Aorta (tissue), 5 donors: ENCODE measurements at places on chromosomes 2 and 18.

- no peak overlapping the region for H3K4me3 ChIP-seq
- DNase-seq = no peak
- no peaks in the 10 kb centered on the region for H3K27me3 ChIP-seq
- peaks cover 2% of the 10 kb centered on the region for H3K4me1 ChIP-seq
- no peak overlapping the region for H3K27ac ChIP-seq
- H3K36me3 ChIP-seq = no peaks in the 10 kb centered on the region
Observed at GRCh38 chr2:44104855-44105271, 63.8 kb upstream of the PPM1B start.

- no peaks in the 10 kb centered on the region for H3K4me1 ChIP-seq
- no peak overlapping the region for H3K27ac ChIP-seq
- H3K27me3 ChIP-seq = no peaks in the 10 kb centered on the region
- no peak for DNase-seq
Observed at GRCh38 chr2:170681311-170681710, 33.8 kb upstream of the SP5 start.

- H3K27ac ChIP-seq = no peak overlapping the region
- no peaks in the 10 kb centered on the region for H3K4me1 ChIP-seq
- DNase-seq = peak; percentile 46
- no peaks in the 10 kb centered on the region for H3K27me3 ChIP-seq
Observed at GRCh38 chr2:56185582-56186046, 1.8 kb downstream of the CCDC85A start.

GRCh38 chr2:203802342-203803052 is 65.1 kb upstream of the CTLA4 start:
- H3K27me3 ChIP-seq = no peaks in the 10 kb centered on the region
- peaks cover 3% of the 10 kb centered on the region for H3K4me1 ChIP-seq
- DNase-seq = no peak
- H3K4me3 ChIP-seq = no peak overlapping the region
- no peaks in the 10 kb centered on the region for H3K36me3 ChIP-seq

DNA sequence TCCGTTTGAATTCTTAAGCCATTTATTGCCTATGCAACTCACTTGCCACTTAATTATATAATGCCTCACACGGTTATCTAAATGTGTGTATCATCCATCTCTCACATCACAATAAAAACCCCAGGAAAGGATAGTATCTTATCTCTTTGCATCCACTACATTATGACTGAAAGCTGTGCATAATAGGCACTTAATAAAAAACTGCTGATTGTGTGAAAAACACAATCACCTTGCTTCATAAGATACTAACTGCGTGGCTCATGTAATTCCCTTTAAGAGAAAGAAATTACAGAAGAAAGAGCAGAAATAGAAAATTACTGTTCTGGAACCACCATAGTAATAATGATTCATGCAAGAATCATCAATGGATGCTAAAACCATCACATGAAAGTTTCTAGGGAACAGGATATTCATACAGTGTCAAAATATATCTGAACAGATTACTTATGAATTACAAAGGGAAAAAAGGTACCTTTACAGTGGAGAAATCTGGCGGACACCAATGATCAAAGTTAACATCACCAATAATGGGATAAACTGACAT is 29.3 kb downstream of the CUL3 start:
- H3K27me3 ChIP-seq = no peaks in the 10 kb centered on the region
- H3K27ac ChIP-seq = no peak overlapping the region
- DNase-seq = no peak
- H3K4me1 ChIP-seq = no peaks in the 10 kb centered on the region
